AG04450 (cell line): ENCODE measurements at places on chromosomes 6 and 20. TPM values are rescaled to one million over a fixed set of nuclear protein-coding genes. Genes with fewer than 3 reads are reported as not detected.

Gene HMGN3
- polyA plus RNA-seq = 31.7 and 55.2 TPM in 2 replicates

Gene ARMH2
- not detected in 2 replicates for polyA plus RNA-seq

Gene POM121L2
- polyA plus RNA-seq = not detected in 2 replicates

Gene RBBP8NL
- not detected in 2 replicates for polyA plus RNA-seq

Gene ADGB
- not detected in 2 replicates for polyA plus RNA-seq

Gene RSPO4
- not detected in 2 replicates for polyA plus RNA-seq

Gene GRM4
- not detected in 2 replicates for polyA plus RNA-seq

Gene GSTA3
- not detected in 2 replicates for polyA plus RNA-seq

Gene GNMT
- 0.07 TPM in 1 of 2 replicates, not detected in the other for polyA plus RNA-seq

Gene PROKR2
- not detected in 2 replicates for polyA plus RNA-seq
